ENCODE measurements at places on chromosomes 12 and 14.

- DNase-seq, result no peak
Measured at GRCh38 chr14:90034156-90034555, 27.6 kb upstream of the KCNK13 start.

- DNase-seq, result no peak
Measured at GRCh38 chr14:36671149-36671548, 9.5 kb downstream of the PAX9 start.

GRCh38 chr12:121804417-121805111 is 755 bp downstream of the SETD1B start:
- DNase-seq, result no peak

GRCh38 chr12:42932936-42933335 is 343.4 kb upstream of the PRICKLE1 start:
- DNase-seq, result no peak

GRCh38 chr12:127388985-127389384 is 878.0 kb upstream of the TMEM132C start:
- DNase-seq, result no peak

- no peak for DNase-seq
Measured at GRCh38 chr12:51475543-51475942, 50.9 kb downstream of the SLC4A8 start.

DNA sequence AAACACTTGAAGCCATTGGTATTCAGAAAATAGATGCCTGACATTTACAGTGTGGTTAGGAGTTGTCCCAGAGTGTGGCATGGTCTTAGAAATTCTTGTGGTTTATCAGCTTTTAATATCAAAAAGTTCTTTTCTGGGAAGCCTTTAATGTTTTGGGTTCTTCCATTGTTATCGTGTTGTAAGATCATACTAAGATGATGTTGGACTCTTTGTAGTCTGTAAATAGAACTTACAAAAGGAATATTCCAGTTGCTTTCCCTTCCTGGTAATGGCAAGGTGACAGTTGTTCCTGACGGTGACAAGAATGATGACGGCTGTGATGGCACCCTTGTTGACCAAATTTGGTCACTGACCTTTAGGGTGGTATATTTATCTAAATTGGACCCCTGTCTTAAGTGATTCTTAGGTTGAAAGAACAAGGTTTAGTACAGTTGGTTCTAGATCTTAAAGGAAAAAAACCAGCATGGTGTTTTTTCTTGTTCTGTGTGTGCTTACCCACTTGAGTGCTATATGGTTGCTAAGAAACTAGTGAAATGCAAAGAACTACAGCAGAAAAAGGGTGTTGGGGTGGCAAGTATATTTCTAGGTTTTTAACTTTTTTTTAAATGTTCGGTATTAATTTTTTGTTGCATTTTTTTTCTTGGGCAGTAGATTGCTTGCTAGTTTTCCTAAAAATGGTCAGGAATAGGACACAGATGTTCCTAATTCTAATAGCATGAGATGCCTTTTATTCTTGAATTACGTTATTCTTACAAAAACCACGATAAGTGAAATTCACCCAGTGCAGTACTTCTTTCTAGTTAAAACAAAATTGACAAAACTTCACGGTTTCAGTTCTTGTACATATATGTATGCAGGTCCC is 2.1 kb downstream of the ATP2A2 start:
- DNase-seq, result no peak

DNA sequence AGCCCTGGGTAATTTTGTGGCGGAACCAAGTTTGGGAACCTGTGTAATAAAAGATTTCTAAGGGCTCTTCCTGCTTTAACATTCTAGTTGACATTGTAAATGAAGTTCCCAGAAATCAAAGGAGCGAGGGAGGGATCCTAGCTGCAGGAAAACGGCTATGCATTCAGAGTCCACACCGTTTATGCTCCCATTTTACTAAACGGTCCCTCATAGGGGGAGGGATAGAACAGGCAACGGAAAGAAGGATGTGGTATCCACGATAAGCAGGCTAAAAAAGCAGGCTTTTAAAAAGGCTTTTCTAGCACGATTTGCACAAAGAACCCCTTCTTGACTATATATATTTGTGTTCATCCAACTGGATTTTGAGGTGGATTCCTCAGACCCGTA is 559 bp downstream of the SYNJ2BP start:
- peak; percentile 38 for DNase-seq

GRCh38 chr12:109637348-109637747 is 63.8 kb downstream of the MVK start:
- peak; percentile 90 for DNase-seq

DNA sequence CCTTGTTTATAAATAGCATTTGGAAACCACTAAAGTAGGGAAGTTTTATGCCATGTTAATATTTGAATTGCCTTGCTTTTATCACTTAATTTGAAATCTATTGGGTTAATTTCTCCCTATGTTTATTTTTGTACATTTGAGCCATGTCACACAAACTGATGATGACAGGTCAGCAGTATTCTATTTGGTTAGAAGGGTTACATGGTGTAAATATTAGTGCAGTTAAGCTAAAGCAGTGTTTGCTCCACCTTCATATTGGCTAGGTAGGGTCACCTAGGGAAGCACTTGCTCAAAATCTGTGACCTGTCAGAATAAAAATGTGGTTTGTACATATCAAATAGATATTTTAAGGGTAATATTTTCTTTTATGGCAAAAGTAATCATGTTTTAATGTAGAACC is 4.4 kb downstream of the RAN start:
- no peak for DNase-seq

DNA sequence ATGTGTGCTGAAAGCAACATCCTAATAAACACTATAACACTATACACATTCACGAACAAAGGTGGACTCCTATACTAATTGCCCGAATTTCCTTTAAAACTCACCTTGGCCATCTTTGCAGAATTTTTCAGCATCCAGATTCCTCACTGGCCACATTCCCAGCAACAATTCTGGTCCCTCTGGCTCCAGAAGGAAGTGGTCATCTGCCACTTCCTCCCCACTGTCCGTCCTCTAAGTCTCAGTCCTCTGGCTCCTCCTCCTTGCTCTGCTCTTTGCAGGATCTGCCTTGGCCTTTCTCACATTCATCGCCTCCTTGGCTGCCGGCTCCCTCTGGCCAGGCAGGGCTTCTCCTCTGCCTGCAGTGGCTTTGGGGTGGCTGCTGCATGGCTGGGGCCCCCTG is 426.0 kb downstream of the FUT8 start:
- DNase-seq, result no peak

- DNase-seq, result no peak
Measured at GRCh38 chr12:92908108-92908507, 21.0 kb downstream of the EEA1 start.

- no peak for DNase-seq
Measured at GRCh38 chr14:88631091-88631490, 68.3 kb downstream of the ZC3H14 start.

DNA sequence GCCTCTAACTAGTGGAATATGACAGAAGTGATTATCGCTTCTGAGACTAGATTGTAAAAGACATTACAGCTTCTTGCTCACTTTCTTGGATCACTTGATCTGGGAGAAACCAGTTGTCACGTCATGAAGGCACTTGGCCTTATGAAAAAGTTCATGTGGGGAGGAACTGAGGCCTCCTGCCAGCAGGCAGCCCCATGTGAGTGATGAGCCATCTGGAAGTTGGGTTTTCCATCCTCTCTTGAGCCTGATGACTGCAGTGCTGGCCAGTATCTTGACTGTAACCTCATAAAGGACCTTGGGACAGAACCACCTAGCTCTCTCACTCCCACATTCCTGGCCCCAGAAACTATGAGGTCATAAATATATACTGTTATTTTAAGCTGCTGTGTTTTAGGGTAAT is 28.0 kb downstream of the TTLL5 start:
- DNase-seq, result no peak

DNA sequence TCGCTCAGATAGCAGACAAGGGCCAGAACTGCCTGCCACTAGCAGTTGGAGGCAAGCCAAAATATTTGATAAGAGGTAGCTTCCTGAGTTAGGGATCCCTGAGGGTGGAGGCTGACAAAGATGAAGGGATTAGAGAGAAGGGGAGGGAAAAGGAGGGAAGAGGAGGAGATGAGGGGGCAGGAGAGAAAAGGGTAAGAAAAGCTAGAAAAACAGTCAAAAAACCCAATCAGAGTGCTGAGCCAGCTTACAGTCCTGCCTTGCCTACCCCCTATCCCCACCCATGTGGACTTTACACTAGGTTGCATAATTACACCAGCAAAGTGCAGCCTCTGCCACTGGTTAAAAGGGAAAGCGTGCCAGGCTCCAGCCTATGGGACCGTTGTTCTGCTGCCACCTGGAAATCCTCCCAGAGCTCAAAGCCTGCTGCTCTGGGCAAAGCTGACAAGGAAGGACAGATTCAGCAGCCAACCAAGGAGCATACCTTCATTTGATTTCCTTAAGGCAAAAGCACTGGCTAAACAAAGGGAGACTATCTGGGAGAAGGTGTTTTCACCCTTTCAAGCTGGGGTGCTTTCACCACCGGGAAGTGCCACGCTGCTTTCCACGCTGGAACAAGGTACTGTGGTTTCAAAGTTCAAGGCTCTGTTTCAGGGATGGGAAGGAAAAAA is 3.8 kb upstream of the NUMB start:
- peak; percentile 77 for DNase-seq

DNA sequence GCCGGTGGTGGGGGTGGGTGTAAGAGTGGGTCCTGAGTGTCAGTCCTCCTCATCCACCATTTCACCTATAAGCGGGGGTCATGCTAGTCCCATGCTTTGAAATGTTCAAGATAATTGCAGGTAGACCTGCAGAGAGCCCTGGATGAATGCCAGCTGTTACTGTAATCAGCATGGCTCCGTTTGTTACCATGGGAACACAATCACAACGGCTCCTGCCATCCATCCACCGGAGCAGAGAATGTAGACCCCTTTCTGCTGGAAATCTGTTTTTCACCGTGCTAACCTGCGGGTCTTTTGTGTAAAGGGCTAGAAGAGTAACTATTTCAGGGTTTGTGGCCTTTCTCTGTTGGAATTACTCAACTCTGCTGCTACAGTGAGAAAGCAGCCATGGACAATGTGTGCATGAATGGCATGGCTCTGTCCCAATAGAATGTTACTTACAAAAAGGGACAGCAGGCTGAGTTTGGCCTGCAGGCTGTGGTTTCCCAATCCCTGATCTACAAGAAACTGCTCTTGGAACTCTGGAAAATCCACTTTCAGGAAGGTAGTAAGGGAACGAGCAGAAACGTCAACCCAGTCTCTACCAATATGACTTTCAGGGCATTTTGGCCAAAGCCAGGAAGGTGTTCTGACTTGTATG is 36.1 kb downstream of the KCTD10 start:
- DNase-seq, result no peak

DNA sequence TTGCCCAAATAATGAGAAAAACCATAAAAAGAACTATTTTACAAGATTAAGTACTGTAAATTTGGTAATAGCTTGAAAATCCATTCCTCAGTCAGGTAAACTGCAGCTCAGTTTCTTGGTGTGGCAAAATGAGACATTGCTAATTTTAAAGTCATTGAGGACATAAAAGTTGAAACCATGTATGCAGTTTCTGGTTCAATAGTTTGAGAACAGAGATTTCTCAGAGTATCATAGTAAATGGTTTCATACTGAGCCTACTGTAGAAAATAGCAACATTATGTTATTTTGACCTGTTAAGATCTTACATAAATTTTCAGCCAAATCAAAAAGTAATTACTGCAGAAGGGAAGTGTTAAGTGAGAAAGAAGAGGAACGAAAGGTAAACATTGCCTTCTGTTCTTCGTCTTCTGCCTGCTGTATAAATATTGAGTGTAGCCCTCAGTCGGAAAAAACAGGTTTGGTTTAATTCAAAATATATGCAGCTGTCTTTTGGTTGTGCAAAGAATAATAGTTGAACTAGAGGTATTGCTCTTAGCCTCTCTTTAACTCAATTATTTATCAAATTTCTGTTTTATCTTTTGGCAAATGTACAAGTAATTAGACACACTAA is 119.6 kb downstream of the SYNE2 start:
- peak; percentile 37 for DNase-seq

DNA sequence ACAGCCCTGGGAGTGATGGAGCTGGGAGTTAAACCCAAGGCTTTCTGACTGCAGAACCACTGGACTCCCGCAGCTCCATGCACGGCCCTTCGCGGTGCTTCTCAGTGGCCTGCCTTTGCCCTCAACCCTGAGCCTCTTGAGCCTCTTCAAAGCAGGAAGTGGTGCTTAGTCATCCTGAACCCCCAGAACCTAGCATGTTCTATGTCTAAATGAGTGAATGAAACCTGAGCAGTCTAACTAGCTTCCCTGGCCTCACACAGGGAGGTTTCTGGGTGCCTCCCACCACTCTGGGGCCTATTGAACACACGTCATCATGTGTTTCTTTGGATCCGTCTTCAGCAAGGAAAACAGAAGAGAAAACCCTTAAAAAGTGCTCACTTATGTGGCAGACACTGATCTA is 117.9 kb upstream of the SFSWAP start:
- no peak for DNase-seq

DNA sequence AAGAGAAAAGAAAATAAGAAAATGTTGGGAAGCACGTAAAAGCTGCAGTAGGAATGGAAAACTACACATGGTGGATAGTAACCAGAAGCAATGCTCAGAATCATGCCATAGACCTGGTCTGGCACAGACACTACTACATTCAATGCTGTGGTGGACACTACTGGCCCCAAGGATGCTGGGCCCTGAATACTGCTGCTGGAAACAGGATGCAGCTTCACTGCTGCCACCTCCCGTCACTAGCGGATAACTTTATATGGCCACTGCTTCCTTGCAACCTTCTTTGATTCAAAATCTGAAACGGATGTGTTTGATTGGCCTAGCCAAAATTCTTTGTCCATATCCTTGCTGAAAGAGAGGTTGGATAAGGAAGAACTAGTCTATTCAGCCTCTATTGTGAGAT is 30.7 kb downstream of the ADCY6 start:
- DNase-seq, result no peak

- DNase-seq, result no peak
Measured at GRCh38 chr14:92978229-92979021, 55.5 kb downstream of the CHGA start.

DNA sequence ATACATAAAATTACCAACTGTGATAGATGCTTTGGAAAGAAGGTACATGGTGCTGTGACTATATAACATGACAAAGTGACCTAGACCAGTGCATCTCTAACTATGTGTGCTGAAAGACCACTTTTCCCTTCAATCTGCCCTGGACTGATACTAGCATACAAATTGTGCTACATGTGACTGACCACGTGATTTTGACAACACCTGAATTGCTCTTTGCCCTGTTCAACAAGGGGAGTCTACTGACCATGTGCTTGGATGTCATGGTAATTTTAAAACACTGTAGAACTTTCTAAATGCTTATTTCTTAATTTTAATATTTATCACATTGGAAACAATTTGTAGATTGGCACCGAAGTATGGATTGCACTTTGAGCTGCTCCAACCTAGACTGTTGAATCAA is 142.4 kb downstream of the CAND1 start:
- DNase-seq, result no peak

DNA sequence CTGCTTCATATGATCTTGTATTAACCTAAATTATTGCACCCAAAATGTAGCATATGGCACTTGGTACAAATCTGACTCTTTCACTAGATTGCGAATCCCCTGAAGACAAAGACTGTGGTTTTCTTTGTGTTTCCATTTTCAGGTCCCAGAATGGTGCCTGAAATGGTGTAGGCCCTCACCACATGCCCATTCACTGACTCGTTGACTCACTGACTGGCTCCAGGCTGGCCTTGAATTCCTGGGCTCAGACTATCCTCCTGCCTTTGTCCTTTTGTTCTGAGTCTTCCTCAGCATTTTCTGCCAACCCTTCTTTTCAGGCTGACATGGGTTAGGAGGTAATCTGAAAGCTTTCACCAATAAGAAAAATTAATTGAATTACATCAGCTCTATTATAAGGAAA is 368.7 kb upstream of the GARIN6 start:
- DNase-seq, result no peak

Measured in NCI-H1694 treated with DMSO at 0.1 percent for 48 hours (cell line).